Right cardiac atrium (tissue), 5 donors: ENCODE measurements at places on chromosomes 11 and 22. TPM values are rescaled to one million over a fixed set of nuclear protein-coding genes. Genes with fewer than 3 reads are reported as not detected.

The HBG1 gene
- total RNA-seq = not detected

The TTC36 gene
- total RNA-seq = 0.56 TPM

The KLHDC7B gene
- 0.09 TPM for total RNA-seq

The KRTAP5-9 gene
- total RNA-seq = not detected

DNA sequence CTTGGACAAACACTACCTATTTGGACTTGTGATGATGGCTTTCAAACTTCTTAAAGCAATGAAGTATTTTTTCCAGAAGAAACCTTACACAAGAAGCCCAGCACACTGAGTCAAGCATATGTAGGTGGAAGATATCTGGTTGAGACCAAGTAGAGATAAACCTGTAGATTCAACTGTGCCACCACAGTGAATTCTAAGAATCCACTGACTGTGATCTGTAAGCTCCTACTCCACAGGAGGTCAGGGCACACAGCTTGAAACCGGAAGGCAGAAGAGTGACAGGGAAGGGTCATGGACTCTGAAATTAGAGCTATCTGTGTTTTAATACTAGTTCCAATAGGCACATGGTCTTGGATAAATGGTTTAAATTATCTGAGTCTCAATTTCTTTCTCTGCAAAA lies 404.5 kb downstream of the ETS1 start:
- DNase-seq = no peak

DNA sequence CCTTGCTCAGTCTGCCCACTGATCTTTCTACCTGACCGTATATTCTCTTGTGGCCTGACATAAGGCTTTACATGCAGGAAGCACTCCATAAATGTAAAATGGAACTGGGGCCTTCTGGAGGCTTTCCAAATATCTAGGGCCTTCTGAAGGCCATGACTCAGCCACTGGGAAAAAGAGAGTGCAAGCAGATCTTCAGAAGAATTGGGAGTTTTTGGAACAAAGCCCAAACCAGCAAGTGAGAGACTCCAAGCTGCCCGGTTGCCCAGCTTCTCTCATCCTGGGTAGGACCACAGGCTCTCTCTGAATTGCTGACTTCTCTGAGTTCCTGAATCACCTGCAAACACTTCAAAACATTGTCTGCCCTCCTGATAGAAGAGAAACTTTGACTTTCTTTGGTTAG lies 107.9 kb upstream of the BMAL1 start:
- DNase-seq = no peak

- no peak for DNase-seq
These were observed 4.0 kb downstream of the DSCAML1 start for GRCh38 chr11:117792992-117793391.

DNA sequence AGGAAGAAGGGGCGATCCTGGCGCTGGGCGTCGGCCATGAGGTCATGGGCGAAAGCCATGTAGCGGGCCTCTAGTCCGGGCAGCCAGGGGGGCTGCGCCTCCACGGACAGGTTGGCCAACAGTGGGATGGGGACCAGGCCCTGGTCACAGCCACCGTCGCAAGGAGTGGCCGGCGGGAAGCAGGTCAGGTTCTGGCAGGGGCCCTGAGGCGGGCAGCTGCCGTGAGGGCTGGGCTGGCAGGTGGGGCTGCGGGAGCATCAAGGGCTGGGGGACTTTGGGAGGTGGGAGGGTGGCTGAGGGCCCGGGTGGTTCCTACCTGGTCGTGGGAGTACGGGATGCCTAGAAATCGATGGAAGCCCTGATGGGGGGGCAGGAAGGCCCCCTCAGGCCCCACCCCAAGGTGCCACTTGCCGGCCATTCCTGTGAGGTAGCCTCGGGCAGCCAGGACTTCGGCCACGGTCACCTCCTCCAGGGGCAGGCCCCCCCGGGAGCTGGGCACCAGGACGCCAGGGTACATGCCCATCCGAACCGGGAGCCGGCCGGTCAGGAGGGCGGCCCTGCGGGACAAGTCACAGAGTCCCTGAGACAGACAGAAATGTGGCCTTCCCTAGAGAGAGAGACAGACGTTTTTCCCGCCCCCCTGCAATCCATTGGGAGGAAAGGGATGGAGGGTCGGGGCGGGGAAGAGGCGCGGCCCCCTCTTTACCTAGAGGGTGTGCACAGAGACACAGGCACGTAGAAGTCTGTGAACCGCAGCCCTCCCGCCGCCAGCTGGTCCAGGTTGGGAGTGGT lies 906 bp downstream of the ARSA start:
- DNase-seq = peak; percentile 70

DNA sequence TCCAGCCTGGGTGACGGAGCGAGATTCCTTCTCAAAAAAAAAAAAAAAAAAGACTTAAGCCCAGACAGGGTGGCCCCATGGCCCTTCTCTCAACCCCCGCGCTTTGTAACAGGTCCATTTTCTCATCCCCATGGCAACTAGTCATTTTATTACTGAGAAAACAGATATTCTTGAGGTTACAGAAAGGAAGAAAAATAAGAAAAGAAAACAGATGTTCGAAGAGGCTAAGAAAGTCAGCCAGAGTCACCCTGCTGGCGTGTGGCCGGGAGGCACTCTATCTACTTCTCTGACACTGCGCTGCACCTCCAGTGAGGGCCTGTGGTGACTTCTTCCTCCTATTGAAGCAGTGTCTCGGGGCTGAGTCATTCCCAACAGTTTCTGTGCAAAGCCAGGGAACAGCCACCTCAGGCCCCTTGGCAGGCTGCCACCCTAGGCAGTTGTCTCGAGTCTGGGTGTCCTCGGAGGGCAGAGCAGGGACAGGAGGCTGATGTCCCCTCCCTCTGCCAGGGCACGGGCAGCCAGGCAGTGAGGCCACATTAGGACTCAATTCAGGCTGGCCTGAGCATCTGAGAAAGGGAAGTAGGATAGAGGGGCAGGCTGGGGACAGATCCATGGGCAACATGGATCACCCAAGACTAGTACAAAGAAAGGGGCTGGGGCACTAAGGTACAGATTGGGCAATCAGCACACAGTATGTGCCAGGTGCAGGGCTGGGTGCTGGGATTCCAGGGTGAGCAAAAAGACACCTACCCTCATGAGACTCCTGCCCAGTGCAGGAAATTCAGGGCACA lies 16.4 kb upstream of the SYVN1 start:
- peak; percentile 94 for DNase-seq

DNA sequence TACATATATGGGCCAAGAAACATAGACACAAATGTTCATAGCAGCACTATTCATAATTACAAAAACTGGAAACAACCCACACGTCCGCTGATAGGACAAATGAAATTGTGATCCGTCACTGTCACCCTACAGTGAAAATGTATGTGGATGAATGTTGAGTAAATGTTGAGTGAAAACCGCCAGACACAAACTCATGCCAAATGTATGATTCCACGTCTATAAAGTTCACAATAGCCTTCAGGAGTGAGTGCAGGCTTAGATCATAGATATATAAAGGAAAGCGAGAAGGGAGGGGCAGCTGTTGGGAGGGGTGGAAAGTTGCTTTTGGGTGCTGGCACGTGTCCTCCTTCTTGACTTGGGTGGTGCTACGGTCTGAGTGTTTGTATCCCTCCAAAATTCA lies 33.6 kb downstream of the DBX1 start:
- no peak for DNase-seq

- DNase-seq = no peak
These were observed 366.0 kb upstream of the PDGFD start for GRCh38 chr11:104529906-104530305.

DNA sequence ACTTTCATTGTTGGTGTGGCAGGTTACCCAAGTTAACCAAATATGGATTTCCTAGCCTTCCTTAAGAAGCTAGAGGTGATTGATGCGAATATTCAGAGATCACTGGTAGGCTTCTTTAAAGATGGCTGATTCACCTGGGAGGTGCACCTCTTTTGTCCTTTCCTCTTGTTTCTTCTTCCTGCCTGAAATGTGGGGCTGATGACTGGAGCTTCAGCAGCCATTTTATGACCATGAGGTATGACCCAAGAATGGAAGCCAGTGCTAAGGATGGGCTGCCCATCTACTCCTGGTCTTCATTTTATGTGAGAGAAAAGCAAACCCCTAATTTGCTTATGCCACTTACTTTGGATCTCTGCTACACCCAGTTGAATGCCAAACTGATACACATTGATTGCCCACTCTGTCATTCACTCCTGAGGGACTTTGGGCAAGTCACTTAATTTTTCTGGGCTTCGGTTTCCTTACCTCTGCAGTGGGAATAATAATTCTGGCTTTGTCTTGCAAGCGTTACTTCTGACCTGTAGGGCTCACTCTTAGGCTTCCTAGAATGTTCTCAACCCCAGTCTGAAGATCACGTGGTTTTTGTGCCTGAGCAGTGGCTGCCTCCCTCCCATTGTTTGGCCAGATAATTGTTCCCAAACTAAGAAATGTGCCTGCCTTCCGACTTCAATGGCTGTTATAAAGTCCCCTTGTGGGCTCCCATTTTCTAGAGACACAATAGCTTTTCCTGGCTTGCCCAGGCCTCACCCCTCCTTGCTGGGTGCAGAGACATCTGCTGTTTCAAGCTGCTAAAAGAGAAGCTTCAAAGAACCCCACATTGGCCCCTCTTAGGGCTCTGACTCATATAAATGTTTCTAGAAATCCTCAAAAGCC lies 243.1 kb downstream of the ST3GAL4 start:
- DNase-seq = no peak

DNA sequence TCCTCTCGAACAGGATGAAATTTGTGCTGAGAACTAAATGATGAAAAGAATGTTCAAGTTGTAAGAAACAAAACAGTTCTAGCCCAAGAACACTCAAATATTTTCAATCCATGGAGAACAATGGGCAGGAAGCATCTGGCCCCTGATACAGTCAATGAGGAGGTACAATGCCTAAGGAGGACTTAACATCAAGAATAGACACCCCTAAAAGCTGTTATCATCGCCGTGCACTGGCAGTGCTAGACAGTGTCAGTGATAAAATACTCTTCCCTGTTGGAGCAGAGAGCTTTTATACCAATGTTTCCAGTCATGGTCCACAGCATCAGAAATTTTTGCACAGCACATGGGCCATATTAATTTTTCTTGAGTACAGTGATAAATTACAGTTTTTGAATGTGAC lies 20.2 kb upstream of the VSTM5 start:
- DNase-seq = no peak
